ENCODE measurements at places on chromosomes 13 and 19.

- no peak for DNase-seq
Observed at GRCh38 chr13:109719962-109720646, 66.3 kb downstream of the IRS2 start.

GRCh38 chr13:48233889-48234488, 983 bp downstream of the ITM2B start:
- DNase-seq: no peak

GRCh38 chr19:7126132-7126531, 56.6 kb downstream of the ZNF557 start:
- no peak for DNase-seq

- DNase-seq: no peak
Observed at GRCh38 chr13:83452292-83452950, 429.9 kb downstream of the SLITRK1 start.

DNA sequence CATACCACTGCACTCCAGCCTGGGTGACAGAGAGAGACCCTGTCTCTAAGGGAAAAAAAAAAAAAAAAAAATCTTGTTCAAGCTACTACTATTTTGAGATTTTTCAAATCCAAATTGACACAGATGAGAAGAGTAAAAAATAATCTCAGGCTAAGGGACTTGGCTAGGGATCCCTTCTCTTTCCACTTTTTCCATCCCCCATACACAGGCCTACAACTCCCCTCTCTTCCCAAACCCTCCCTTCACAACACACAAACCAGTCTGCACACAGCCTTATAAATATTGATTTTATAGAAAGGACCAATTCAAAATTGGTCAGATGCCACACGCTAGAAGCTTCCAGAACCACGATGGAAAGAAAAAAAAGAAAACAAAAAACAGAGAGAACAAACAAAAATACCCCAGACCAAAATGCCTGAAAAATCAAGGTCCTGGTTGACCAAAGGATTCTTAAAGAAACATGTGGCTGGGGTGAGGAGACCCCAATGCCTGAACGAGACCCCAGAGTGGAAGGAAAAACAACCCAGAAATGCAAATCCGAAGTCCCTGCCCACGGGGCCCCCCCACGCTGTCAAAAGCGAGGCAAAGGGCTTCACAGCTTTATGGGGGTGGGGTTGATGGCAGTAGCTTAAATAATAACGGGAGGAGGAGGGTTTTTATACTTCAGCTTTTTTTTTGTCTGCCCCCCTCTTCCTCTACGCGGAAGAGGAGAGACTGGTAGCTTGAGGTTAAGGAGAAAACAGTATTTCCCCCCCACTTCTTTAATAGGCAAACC, 18.1 kb downstream of the QPCTL start:
- no peak for DNase-seq

- no peak for DNase-seq
Observed at GRCh38 chr13:68588623-68589022, 1358.5 kb upstream of the PCDH9 start.

GRCh38 chr13:71879129-71879535, 12.1 kb upstream of the DACH1 start:
- no peak for DNase-seq

GRCh38 chr13:33345842-33346241, 60.3 kb upstream of the STARD13 start:
- no peak for DNase-seq

- no peak for DNase-seq
Observed at GRCh38 chr13:53126841-53127245, 98.2 kb downstream of the OLFM4 start.

GRCh38 chr19:32966750-32967149, 5.0 kb downstream of the CEP89 start:
- no peak for DNase-seq

DNA sequence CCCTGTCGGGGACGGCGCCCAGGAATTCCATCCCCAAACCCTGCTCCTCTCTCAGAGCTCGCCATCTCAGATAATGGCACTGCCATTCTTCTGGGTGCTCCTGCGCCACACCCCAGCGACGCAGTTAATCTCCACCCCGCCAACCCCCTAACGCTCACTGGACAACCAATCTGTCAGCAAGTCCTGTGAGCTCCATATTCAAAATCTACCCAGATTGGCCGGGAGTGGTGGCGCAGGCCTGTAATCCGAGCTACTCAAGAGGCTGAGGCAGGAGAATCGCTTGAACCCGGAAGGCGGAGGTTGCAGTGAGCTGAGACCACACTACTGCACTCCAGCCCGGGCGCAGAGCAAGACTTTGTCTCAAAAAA, 18.6 kb downstream of the FCGBP start:
- no peak for DNase-seq

DNA sequence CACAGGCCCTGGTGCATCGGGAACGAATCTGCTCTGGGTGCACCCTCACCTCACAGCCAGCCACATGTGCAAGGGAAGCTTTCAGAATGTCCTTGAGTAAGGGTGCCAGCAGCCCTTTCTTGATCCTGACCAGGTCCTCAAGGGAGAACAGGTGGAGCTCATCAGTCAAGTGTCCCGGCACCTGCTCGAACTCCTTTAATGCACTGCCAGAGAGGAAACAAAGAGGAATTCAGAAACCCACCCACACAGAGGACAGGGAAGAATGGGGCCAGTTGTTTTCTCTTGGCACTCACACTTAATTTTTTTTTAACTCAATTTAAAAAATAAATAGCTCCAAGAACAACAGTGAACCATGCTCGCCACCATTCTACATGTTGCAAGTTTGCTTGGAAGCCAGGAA, 41.7 kb downstream of the RUBCNL start:
- no peak for DNase-seq

GRCh38 chr13:59728896-59729545, 434.7 kb downstream of the DIAPH3 start:
- no peak for DNase-seq

DNA sequence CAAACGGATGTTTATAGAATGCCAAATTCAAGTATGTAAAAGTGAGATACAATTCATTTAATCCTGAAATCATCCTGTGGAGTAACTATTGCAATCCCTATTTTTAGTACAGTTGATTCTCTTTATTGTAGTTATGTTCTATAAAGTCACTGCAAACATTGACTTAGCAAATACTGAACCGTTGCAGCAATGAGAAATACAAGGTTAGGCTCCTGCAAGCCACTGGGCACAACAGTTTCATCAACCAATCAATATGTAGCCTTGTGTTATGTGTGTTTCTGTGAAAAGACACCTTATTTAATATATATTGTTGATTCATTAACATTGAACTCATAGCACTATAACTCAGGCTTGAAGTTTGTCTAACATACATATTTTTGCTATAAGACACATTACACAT, 174.4 kb downstream of the DCT start:
- no peak for DNase-seq
